ENCODE measurements at places on chromosomes 3 and 15.
A peak's percentile ranks its signal among the peaks of the same experiment; 100 is the strongest.

GRCh38 chr3:16668776-16669545 lies 63.7 kb upstream of the DAZL start:
- DNase-seq, result no peak

DNA sequence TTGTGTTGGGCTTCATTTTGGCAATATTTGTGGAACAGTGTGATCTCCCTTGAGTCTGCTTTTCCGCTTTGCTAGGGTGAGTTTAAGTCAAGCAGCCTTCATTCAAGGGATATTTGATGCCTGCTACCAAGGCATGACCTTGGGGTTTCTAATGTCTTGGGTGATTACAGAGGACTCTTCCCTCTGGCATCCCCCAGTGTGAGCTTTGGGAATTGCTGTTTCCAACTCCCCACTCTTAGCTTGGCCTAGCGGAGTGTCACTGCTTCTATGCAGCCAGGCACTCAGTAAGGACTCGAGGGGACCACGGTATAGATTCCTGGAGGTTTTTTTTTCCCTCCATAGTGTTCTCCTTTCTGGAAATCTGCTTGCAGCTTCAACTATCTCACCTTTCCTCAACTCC lies 21.1 kb downstream of the GCNT3 start:
- DNase-seq, result no peak

DNA sequence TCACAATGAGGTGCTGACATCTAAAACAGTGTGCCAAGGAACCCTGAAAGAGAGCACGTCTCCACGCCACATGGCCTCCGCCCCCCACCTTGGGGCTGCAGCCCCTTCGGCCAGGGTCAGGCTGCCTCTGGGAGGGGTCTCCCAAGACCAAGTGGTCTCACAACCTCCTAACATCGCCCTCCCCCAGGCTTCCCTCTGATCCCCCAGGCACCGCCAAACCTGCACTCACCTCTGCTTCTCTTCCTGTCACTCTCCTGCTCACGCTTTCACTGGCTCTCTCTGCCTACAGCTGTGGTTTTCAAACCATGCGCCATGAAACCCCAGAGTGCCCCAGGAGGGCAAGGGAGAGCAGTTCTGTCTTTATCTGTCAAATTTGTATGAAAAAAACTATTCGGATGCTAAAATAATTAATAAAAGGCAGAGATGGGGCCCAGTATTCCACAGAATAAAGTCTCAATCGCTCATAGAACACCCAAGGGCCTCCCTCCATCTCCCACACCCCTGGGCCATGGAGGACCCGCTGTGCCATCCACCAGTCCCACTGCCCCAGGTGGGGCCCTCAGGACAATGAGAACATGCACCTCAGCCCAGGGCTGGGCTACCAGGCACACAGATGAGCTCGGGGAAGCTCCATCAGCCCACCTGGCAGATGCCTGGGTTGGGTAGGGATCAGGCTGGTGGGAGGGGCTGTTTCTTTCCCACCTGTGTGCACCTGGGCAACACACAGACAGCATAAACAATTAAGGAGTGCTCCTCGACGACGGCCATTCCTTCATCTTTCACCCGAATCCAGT lies 21.5 kb downstream of the CYFIP1 start:
- no peak for DNase-seq

GRCh38 chr3:46672349-46672695 lies 21.2 kb downstream of the ALS2CL start:
- no peak for DNase-seq

- DNase-seq, result no peak
Measured at GRCh38 chr3:41845826-41846225, 116.1 kb downstream of the ULK4 start.

- no peak for DNase-seq
Measured at GRCh38 chr15:98169551-98169950, 209.0 kb downstream of the ARRDC4 start.

- DNase-seq, result no peak
Measured at GRCh38 chr3:138328341-138328740, 1.3 kb downstream of the NME9 start.

DNA sequence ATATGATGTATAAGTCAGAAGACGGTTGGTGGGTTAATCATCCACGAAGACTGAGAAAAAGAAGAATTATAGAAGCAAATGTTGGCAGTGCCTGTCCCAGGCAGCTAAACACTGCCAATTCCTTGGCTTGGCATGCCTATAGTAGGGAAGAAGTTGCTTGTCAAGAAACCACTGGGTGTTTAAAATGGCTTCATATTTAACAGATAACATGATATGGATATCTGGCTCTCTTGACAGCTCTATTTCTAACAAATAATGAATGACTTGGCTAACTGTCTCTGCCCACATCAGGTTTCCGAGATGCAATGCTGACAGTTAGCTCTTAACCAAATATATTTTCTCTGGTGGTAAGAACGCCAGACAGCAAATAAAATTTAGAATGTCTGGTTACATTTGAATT lies 341.7 kb upstream of the KCNMB2 start:
- DNase-seq, result no peak

DNA sequence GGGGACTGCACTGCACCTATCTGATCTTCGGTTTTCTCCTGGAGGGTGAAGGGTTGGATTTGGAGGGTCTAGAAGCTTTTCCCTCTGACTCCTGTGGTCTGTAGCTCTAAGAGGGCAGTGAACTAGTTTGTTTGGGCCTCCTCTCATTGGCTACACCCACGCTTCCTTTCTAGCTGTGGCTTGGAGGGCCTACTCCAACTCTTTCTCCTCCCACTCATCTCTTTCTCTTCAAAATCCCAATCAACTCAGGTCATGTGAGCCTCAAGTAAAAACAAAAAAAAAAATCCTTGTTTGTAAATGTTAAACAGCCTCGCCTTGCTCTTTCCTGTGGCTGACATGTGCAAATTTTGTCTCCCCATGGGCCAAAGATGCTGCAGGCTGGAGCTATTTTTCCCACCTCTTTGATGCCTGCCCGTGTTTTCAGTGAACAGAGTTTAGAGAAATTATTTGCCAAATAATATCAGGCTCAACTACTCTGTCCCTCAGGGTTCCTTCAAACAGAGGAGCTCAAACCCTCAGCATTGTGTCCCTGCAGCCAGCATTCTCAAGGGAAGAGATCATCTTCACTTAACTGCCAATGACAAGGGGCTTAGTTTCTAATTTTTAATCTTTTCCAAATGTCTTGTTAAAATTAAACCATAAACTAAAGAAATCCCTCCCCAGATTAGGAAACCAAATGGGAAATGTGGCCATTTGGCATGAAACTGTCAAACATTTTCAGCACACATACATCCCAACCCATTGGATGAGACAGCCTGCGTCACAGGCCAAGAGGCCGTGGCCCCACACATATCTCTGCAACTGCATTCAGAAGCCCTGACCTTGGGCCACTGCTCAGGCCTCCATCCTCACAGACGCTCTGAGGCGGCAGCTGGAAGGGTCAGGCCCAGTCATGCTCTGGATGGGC lies 114.8 kb upstream of the THBS1 start:
- DNase-seq, result no peak

DNA sequence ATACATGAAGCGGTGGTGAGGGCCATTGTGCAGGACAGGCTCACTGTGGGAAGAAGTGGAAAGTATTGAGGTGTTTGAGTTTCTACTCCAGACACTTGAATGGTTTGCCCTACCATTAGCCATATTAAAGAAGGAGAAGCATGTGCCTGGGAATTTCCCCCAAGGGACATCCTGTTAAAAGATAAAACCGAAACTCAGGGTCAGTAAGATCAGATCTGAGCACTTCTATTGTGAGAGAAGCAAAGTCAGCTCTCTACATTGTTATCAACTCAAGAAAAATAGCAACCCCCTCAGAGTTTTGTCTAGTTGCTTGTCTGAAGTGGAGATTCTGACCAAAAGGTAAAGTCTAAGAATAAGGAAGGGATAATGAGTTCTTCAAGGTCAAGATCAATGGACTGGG lies 269.8 kb downstream of the CHST2 start:
- DNase-seq, result no peak

- DNase-seq, result no peak
Measured at GRCh38 chr3:69207031-69207430, 84.6 kb upstream of the LMOD3 start.

GRCh38 chr15:36769098-36769497 lies 189.7 kb downstream of the CDIN1 start:
- DNase-seq, result no peak

DNA sequence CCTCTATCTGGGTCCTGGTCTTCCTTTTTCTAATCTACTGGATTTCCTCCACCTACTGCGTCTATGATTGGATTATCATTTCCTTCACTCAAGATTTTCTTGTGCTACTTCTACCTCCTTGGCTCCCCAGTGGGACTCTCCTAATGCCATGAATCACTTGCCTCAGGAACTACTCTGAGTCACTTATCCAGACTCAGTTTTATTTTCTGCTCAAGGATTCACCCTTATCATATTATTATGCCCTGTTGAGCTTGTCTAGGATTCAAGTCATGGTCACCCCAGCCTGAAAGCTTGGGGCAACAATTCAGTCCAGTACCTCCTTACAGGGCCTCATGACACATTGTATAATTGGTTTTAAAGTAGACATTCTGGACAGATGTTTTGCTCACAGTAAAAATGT lies 968.1 kb downstream of the ROBO1 start:
- no peak for DNase-seq

- DNase-seq, result no peak
Measured at GRCh38 chr3:88009066-88009465, 49.7 kb downstream of the CGGBP1 start.

DNA sequence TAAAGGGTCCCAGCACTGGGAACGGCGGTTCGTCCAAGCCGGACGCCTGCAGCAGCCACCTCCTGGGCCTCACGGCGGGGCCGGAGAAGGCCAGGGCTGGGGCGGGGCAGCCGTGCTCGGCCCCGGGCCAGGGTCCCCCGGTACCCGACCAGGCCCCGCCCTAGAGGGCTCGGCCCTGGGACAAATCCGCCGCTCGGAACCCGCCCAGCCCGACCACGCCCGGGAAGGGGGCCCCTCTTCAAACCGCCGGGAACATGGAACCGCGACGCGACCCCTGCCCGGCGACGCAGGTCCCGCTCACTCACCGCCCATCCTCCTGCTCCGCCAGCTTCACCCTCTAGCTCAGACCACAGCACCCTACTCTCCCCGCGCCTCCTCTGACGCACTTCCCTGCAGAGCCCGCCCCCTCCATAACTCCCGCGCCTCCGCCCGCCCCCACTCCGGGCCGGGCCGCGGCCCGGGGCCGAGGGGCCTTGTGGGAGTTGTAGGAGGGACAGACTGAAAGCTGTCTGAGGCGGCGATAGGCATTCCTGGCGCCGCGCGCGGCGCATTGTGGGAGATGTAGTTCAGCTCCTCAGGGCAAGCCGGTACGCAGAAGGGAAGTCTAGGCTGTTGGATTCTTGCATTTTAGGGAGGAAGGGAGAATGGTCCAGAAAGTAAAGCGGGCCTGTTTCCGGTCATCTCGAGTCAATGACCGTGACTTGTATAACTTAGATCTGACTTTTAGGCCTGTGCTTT lies at the start of gene CLDND1:
Gene CLDND1 (minus strand): TSS at position 359 of the 738 bp plus-strand sequence. CDS start 1,478 bp downstream, outside the sequence.
- DNase-seq, result peak; percentile 95

DNA sequence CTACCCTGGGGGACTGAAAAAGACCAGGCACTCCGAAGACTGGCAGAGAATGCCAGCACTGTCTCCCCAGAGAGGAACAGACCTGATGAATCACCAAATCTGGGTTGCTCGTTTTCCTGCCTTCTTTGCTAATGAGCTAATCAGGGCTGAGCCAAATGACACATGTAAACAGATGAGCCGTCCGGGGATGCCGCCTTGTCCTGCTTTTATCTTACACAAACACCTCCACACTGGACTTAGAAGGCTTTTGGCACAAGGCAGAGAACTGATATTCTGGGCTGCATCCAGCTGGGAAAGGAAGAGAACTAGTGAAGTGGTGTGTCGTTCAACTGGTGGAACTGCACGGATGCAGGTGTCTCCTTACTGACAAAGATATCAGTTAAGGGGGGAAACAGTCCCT lies 88.1 kb downstream of the MECOM start:
- DNase-seq, result no peak

DNA sequence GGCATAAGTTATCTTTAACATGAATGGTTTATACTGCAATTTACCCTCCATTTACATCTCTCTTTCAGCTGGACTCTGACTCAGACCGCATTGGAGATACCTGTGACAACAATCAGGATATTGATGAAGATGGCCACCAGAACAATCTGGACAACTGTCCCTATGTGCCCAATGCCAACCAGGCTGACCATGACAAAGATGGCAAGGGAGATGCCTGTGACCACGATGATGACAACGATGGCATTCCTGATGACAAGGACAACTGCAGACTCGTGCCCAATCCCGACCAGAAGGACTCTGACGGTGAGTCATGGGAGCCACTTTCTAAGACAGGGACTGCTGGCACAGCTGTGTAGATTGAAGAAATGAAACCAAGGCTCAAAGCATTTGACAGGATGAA lies 11.6 kb downstream of the THBS1 start:
- DNase-seq, result no peak

DNA sequence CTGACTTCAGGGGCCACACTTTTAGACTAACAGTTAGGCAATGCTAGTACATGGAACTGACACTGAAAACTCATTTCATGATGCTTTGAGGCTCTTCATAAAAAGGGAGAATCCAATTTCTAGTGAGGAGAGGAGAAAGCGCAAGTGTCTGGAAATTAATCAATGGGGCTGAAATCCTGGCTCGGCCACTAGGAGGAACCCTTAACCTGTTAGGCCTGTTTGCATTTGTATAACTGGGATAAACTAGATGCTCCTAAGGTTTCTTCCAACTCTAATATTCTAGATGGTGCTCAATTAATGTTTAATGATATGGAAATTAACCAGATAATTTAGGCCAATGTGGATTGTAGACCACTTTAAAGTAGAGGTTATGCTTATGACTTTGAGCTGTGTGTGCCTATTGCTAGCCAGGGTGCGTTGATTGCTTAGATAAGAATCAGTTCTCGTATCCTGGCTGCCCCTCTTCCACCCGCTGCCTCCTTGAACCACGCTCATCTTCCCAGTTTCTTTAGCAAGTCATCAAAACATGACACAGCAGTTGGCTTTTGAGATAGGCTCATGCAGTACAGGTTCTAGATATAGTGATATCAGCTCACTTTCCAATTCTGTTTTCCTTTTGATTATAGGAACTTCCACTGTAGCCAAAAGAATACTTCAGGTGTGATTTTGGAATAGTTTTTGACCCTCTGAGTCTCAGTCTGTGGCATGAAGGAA lies 16.8 kb upstream of the CRBN start:
- DNase-seq, result no peak
